ENCODE measurements at places on chromosomes 16 and 17.
A peak's percentile ranks its signal among the peaks of the same experiment; 100 is the strongest.

DNA sequence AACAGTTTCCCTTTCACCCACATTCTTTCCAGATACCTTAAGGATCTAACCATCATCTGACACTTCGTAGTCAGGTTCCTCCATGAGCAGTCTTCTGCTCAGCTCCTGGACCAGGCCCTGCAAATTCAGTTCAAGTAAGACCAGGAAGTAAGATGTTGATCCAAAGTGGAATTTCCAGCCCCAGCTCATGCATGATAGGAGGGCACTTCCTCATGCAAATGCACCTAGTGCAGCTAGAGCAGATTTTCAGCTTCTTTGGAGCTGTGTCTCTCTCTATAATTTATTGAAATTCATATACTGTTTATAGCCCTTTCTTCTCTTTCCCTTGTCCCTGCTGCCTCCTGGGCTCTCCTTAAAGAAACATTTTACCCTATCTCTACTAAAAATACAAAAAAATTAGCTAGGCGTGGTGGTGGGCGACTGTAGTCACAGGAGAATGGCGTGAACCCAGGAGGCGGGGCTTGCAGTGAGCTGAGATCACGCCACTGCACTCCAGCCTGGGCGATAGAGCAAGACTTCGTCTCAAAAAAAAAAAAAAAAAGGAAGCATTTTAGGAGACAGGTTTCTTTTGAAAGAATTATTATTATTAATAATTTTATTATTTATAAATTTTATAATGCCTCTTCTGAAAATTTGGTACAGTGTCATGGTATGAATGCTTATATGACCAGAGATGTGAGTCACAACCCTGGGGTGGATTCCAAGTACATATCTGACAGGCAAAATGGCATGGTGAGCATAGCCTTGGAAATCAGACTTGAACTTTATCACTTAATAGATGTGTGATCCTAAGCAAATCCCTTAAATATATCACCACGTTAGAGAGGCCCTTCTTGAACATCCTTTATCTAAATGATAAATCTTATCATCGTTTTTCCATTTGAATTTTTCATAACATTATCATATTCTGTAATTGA lies 94.3 kb downstream of the SSH2 start:
- DNase-seq: no peak

GRCh38 chr16:81891736-81892364 lies 112.8 kb downstream of the PLCG2 start:
- no peak for DNase-seq

- no peak for DNase-seq
These were observed 40.9 kb downstream of the USP10 start for GRCh38 chr16:84740596-84741116.

- no peak for DNase-seq
These were observed 29.9 kb downstream of the WWOX start for GRCh38 chr16:78129349-78129748.

DNA sequence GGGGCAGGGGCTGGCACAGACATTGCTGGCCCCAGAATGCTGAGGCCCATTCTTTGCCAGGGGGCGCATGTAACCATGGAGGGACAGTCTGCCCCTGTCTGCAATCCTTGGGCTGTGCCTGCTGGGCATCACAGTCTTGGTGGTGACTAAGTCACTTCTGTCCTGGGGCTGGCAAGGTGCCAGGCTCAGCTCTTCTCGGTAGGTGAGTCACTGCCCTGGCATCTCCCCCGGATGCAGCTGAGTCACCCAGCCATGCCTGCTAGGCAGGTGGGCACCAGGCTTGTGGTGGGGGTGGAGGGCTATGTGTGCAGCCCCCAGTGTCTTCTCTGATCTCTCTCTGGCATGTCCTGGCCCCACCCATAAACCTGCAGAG lies 5.6 kb downstream of the RARA start:
- DNase-seq: peak; percentile 89

DNA sequence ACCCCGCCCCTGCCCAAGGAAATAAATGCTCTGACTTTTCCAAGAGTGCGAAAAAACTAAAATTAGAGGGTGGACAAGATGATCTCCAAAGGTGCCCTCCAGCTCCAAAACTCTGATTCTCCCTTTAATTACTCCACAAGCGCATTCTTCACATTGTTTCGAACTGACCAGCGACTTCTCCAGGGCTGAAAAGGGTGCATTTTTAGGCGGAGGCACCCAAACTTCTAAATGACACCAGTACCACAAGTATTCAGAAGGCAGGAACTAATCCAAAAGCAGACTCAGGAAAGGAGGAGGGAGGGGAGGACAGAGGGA lies 750 bp downstream of the ZFHX3 start:
- DNase-seq: no peak

GRCh38 chr16:12530302-12530701 lies 273.4 kb downstream of the CPPED1 start:
- DNase-seq: no peak

- DNase-seq: no peak
These were observed 26.4 kb downstream of the STX8 start for GRCh38 chr17:9549215-9549614.

GRCh38 chr17:82372249-82373071 lies 895 bp downstream of the UTS2R start:
- DNase-seq: no peak

DNA sequence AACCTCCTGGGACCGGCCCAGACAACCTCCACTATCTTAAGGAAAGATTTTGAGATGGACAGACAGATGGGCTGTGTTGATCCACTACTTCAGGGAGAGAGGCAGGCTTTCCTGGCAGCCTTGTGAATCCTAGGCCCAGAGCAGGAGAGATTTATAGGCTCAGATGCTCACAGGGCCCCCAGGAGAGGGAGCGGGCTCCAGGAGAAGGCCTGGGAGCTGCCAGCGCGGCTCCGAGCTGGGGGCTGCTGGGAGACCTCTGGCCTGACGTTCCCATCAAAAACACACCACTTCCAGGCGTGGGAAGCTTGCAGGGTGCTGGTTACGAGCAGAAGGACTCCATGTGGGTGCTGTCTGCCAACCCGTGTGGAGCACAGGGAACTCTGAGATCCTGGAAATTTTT lies 53.2 kb downstream of the MYH11 start:
- DNase-seq: no peak

DNA sequence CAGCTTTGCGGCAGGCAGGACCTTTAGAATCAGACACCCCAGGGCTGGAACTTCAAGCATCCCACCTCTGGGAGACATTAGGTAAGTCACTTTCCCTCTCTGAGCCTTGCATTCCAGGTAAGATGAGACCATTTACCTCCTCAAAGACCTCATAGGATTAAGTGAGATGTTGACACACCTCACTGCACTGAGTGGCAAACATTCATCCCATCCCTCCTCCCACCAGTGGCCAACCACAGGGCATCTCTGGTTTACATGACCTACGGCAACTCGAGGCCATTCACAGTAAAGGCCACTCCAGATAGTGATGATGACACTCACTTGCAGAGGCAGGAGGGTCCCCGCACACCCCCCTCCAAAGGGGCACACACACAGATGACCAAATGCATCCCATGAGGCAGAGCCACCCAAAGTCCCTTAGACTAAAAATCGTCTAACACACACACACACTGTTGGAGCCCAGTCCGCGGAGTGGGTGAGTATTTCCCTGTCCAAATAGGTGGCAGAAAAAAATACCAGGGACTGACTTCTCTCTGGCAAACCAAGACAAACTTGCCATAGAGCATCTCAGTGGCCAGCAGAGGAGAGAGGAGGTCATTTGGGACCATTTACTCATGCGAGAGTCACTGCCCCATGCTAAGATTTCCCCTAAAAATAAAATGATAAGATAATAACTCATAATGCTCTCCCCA lies 454.9 kb downstream of the SOX9 start:
- no peak for DNase-seq

Measured in stimulated activated CD4-positive, alpha-beta T cell treated with anti-CD3 and anti-CD28 coated beads, Interleukin-4, amount 100 ng/mL, for 24 hours (primary cell).